Aorta (tissue), 5 donors: ENCODE measurements at places on chromosomes 11 and 22. TPM values are rescaled to one million over a fixed set of nuclear protein-coding genes. Genes with fewer than 3 reads are reported as not detected.

DNA sequence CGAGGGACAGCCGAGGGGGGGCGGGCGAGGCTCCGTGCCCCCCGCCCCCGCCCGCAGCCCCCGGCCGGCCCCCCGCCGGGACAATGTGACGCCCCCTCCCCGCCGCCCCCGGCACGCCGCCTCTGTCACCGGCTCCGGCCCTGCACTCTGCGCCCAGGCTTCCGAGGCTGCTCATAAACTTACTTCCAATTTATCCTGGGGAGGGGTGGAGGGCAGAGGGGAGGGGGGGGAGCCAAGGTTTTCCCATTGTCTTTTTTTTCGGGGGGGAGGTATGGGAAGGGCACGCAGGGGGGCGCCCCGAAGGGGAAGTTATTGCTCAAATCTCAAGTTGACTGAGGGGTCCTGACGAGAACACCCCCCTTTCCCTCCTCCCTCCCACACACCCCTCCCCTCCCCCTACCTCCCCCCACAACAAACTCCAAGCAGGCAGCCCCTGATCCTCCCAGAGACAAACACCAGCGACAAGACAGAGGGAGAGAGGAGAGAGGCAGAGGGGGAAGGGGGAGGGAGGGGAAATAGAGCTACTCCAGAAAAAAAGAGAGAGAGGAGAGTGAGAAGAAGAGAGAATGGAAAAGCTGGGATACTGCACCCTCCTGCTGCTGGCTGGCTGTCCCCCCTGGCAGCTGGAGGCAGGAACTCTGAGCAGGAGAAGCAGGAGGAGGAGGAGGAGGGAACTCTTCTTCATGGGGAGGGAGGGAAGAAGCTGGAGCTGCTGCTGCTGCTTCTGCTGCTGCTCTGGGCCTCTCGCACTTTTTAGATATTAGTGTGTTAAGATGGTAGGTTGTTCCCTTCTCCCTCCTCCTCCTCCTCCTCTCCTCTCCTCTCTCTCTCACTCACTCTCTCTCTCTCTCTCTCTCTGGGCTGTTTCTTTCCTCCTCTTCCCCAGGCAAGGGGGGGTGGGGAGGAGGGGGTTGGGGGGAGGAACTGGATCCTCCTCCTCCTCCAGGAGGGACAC, 631 bp downstream of the PHF21A start:
- peak; percentile 72 for DNase-seq

DNA sequence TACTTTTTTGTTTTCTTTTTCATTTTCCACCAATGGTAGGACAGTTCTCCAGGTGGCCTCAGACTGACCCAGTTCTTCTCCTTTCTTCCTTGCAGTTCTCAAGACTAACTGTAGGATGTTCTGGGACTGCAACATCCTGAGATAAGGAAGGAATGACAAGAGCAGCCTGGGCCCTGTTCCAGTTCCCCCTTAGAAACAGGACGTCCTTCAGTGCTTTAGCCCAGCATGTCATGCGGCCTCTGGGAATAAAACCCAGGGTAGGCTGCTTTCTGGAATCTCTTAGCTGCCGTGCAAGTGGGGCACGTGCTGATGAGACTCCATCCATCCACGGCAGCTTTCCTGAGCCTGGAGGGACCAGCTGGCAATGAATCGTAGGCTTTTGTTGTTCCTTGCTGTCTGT, 24.0 kb upstream of the CADM1 start:
- no peak for DNase-seq

- no peak for DNase-seq
Observed at GRCh38 chr22:32994898-32995297, 63.3 kb downstream of the SYN3 start.

GRCh38 chr22:38796262-38796957, 2.5 kb upstream of the DNAL4 start:
- DNase-seq: no peak

DNA sequence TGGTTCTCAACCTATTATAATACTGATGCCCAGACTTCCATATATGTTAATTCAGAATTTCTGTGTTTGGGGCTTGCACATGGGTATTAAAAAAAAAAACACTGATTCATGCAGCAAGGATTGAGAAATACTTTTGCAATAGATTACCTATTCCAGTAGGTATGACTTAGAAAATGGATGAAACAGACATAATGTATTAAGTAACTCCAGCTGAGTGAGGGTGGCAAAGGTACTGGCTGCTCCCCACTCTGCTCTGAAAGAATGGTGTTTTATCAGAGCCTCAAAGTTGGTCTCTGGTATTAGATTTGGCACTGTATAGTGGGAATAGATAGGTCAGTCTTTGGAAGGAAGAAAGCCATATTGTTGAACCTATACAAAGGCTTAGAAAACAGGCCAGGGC, 234.3 kb upstream of the FOLH1 start:
- no peak for DNase-seq

DNA sequence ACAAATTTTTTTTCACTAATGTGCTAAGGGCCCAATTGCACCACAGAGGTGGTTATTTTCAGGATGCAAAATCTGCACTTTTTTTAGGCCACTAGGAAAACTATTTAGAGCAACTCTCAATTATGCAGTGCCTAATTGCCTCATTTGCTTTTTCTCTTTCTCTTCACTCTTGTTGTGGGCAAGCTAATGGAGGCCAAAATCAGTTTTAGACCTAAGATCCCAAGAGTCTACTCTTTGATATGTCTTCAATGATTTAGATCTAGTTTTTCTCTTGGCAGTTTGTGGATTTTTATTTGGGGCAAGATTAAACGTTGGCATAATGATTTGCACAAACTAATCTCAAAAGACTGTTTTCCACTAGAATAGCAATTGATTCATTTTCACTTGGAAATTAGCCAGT, 1996.9 kb downstream of the LRRC4C start:
- no peak for DNase-seq

GRCh38 chr22:24431309-24432034, 4.1 kb downstream of the ADORA2A start:
- no peak for DNase-seq

GRCh38 chr11:127392575-127392974, 392.0 kb upstream of the KIRREL3 start:
- DNase-seq: no peak

DNA sequence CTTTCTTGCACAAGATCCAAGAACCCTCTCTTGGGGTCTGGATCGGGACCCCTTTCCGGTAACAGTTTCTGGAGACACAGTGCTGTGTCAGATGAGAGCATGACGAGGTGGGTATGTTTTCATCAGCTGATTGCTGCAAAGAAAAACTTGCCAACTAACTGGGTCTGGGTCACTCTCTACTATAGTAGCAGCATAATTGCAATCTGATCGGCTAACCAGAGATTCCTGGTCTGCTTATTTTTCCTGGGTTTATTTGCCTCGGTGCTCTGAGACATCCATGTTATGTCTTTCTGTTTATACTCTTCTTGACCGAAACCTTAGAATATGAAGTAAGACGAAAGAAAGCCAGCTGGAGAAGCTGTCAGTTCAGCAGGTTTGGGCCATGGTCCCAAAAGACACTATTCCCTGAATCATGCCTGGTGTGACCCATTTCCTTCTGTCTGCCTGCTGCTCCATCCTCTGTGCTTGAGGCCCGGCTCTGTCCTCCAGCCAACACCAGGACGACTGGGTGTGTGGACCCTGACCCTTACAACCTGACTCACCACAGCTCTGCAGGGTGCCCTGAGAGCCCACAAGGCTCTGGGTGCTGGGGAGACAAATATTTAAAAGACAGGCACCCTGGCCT, 24.1 kb upstream of the CLMP start:
- no peak for DNase-seq

DNA sequence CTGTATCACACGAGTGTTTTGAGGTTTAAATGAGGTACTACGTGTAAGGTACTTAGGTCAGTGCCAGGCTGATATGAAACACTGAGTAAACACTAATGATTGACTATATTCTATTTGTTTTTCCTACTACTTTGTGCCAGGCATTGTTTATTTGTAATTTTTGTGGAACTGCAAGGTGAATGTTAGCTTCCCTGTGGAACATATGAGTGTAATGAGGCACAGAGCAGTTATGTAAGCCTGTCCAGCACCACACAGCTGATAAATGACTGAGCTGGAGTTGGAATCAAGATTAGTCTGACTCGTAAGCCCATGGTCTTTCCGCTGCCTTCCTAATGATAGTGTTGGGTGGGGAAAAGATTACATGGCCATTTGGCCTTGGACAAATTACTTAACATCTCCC, 5.9 kb downstream of the SLC37A2 start:
- DNase-seq: no peak

- no peak for DNase-seq
Observed at GRCh38 chr11:131303611-131304119, 66.8 kb upstream of the NTM start.

DNA sequence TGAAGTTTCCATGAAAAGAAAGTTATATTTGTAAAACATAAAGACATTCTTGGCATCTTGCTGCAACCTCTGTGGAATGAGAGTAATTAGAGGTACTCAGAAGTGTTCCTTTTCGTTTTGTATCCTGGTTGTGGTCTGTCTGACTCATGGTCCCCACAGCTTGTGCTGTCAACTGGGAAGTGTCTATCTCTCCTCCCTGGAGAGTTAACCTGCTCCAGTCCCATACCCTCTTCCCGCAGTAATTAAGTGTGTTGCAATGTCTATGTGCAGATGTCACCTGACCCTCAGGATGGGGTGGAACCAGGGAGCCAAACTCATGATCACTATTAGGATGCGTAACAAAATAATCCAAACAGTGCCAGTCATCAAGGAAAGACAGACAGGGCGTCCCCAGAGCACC, 23.0 kb upstream of the ZDHHC13 start:
- no peak for DNase-seq

- no peak for DNase-seq
Observed at GRCh38 chr11:46489656-46490560, 98.3 kb upstream of the CHRM4 start.

DNA sequence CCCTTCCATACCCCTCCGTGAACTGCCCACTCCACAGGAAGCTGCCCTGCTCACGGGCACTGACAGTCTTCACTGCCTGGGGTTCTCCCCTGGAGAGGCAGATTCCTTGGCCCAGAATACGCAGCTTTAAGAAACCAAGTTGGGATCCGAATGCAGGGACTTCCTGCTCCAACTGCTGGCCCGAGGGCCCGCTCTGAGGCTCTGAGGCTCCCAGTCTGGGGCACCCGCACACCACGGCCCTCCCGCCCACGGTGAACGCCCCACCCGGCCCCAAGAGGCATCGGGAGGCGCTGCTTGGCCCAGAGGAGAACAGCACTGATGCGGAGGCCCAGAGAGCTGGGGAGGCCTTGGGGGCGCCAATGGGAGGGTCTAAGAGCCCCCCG, 42.3 kb downstream of the IGF2 start:
- DNase-seq: peak; percentile 72

GRCh38 chr11:2825889-2826678, 59.5 kb downstream of the CDKN1C start:
- peak; percentile 86 for DNase-seq

- peak; percentile 81 for DNase-seq
Observed at GRCh38 chr11:1401656-1402221, 12.0 kb downstream of the BRSK2 start.

Gene MMP12
- 0.23 TPM for total RNA-seq

Gene IL17REL
- total RNA-seq: not detected

Gene SYT12
- total RNA-seq: 4.7 TPM

Gene RFPL2
- not detected for total RNA-seq

Gene SNX32
- 2.4 TPM for total RNA-seq

Gene DDX25
- 0.30 TPM for total RNA-seq

Gene APOL4
- total RNA-seq: 7.0 TPM

Gene MFRP
- not detected for total RNA-seq

Gene C11orf91
- total RNA-seq: not detected

Gene UPB1
- 1.6 TPM for total RNA-seq

Gene CTR9
- total RNA-seq: 29.7 TPM
